Stimulated activated CD8-positive, alpha-beta memory T cell treated with anti-CD3 and anti-CD28 coated beads, Interleukin-7, amount 100 ng/mL, for 1 hour (primary cell): ENCODE measurements at places on chromosomes 2 and 18.

GRCh38 chr2:10028988-10029874, 14.1 kb upstream of the KLF11 start:
- DNase-seq, result no peak

DNA sequence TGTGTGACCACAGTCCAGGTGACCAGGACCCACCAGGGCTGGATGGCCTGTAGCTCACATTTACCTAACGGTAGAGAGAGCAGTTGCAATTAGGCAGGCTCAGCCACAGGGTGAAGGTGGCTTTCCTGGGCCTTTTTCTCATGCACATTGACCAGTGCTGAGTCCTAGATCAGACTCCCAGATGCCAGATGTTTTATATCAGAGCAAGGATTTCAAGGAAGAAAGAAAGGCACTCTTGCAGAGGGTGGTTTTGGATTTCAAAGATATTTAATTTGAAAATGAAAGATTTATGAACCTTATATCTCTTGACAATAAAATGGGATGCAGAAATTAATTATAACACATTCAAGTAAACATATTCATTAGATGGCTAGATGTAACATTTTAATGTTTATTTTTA, 694.2 kb upstream of the GYPC start:
- no peak for DNase-seq

- no peak for DNase-seq
Measured at GRCh38 chr2:102245266-102246151, 58.7 kb downstream of the IL1RL2 start.

GRCh38 chr2:155391613-155392130, 693.2 kb downstream of the KCNJ3 start:
- no peak for DNase-seq

- no peak for DNase-seq
Measured at GRCh38 chr18:59940068-59940467, 40.3 kb downstream of the PMAIP1 start.

DNA sequence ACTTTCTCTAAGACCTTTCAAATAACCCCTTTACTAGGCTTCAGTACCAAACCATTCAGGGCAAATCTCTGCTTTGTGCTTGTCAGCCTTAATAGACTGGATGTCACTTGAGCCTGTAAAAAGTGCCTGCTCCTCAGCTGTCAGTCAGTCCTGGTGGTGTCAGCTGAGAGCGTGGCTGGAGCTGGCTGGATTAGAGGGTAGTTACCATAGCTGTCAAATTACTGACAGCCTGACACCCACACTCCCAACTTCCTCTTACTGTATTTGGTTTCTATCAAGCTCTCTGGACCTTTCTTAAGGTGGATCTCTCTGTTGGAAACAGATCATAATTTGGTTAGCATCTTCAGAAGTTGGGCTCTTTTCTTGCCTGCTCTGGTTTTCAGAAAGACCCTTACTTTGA, 371.4 kb upstream of the ATP5MC3 start:
- no peak for DNase-seq

DNA sequence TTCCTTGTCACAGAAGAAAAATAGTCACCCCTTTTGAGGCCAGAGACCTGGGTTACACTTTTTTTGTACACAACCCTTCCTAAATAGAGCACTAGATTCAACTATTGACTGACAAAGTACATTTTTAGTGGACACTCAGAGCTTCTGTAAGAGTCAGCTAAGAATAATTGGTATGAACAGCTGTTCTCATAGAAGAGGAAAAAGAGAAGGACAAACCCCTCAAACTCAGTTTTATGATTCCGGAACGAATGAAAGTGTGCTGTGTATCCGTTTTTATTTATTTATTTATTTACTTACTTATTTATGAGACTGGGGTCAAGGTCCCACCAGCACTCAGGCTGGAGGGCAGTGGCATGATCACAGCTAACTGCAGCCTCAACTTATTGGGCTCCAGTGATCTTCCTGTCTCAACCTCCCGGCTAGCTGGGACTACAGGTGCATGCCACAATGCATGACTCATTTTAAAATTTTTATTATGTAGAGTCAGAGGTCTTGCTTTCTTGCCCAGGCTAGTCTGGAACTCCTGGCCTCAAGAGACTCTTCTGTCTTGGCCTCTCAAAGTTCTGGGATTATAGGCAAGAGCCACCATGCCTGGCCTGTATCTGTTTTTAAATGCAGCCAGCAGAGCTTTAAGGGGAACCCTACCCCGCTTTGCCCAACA, 36.0 kb upstream of the FZD5 start:
- DNase-seq, result no peak

- DNase-seq, result no peak
Measured at GRCh38 chr2:181241797-181242196, 215.4 kb upstream of the ITGA4 start.
